ENCODE measurements at places on chromosomes 3 and 15.

DNA sequence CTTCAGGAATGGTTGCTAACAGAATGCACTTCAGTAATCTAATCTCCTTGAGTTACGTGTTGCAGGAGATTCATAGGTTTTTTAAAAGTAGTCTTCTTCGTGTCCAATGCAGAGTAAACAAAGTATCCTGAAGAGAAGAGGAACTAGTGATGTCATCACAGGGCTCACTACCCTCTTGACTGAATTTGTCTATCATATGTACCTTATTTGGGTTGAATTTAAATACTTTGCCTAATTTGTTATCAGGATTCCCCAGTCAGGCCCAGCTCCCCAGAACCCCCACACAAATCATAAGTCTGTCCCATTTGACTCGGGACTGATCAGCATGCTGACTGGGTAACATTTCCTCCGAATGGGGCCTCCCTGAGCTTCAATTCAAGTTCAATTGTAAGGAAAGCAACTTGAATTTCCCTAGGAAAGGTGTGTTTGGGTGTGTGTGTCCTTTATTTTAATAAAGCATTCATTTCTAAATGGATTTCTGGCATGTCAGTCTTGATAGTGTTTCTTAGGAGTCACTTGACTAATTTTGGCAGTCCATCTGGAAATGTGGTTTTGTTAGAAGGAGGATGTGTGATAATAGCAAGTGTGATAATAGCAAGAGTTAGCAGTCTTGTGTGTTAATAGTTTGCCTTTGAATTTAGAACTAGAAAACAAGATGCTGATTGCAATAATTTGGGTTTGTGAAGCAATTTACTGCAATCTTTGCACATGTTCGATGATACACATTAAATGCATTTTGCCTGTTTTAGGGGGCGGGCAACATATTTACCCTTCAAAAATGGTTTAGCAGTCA is 21.9 kb downstream of the OXNAD1 start:
- no peak for DNase-seq

- peak; percentile 44 for DNase-seq
Observed at GRCh38 chr15:44710236-44711095, 657 bp downstream of the PATL2 start.

GRCh38 chr3:185040425-185040824 is 112.4 kb downstream of the C3orf70 start:
- DNase-seq = no peak

- no peak for DNase-seq
Observed at GRCh38 chr3:150825192-150825915, 62.4 kb upstream of the SIAH2 start.

DNA sequence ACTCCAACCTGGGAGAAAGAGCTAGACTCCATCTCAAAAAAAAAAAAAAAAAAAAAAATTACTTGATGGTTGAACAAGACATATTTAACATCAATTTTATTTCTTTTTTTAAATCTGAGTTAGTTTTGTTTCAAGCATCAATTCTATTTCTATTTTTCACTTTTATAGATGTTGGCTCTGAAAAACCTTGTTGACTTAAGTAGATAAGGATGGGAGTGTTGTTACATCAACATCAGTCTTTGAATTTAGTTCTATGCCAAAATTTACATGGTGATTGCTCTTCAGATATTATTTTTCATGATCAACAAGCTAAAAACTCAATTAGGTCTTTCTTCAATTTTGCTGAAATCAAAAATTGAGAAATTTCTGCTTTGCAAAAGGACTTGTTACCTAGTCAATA is 66.9 kb downstream of the SERP1 start:
- DNase-seq = no peak

DNA sequence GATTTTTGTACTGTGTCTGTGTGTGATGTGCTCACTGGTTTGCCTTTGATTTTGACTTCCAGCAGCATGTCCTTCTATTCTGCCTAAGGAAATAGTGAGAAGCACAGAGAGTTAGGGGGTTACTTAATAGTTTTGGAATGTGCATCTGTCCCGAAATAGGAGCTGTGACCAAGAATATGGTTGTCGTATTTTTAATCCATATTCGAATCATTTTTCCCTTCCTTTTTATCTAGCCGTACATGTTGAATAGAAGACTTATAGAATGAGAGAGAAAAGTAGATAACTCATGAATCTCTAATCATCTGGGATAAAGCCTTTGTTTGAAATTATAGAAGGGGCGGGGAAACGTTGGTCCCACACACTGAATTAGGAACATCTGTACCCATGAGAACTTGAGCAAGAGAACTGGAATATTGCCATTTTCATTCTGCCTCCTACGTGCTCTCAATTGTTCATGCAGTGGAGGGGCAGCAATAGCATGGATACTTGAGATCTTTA is 23.6 kb downstream of the CRTC3 start:
- DNase-seq = no peak

- DNase-seq = no peak
Observed at GRCh38 chr3:14806641-14807263, 12.0 kb upstream of the FGD5 start.

- peak; percentile 56 for DNase-seq
Observed at GRCh38 chr3:140505876-140506275, 172.0 kb upstream of the TRIM42 start.

GRCh38 chr3:194382196-194382891 is 12.8 kb upstream of the LRRC15 start:
- no peak for DNase-seq

GRCh38 chr15:82537351-82537908 is 2.8 kb downstream of the RPS17 start:
- no peak for DNase-seq

DNA sequence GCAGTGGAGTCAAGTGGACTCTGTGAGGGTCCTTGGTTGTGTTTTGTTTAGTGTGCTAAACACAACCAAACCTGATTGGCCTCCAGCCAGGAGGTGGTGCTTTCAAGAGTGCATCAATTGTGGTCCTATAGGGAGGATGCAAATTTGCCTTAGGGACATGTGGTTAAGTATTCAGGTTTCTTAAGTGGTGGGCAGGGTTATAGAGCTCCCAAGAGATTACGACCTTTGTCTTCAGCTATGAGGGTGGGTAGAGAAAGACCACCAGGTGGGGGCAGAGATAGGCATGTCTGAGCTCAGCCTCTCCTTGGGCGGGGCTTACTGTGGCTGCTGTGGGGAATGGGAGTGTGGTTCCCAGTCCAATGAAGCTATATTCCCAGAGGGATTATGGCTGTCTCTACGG is 186.6 kb downstream of the SQOR start:
- no peak for DNase-seq

- DNase-seq = no peak
Observed at GRCh38 chr15:39462691-39463090, 118.2 kb upstream of the THBS1 start.

GRCh38 chr3:12316729-12317351 is 28.0 kb downstream of the PPARG start:
- no peak for DNase-seq

DNA sequence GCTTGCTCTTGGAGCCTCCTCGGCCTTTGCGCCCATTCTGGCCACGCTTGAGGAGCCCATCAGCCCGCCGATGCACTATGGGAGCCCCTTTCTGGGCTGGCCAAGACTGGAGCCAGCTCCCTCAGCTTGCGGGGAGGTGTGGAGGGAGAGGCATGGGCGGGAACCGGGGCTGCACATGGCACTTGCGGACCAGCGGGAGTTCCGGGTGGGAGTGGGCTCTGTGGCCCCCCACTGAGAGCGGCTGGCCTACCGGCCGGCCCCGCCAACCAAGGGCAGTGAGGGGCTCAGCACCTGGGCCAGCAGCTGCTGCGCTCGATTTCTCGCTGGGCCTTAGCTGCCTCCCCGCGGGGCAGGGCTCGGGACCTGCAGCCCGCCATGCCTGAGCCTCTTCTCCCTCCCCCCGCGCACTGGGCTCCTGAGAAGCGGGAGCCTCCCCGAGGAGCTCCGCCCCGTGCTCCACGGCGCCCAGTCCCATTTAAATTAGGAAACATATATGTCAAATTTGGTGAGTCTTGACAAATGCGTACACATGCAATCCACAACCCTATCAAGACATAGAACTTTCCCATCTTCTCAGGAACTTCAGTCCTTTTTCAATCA is 97.6 kb upstream of the CNTN3 start:
- DNase-seq = peak; percentile 20

GRCh38 chr15:87949151-87949574 is 307.4 kb downstream of the NTRK3 start:
- peak; percentile 70 for DNase-seq

DNA sequence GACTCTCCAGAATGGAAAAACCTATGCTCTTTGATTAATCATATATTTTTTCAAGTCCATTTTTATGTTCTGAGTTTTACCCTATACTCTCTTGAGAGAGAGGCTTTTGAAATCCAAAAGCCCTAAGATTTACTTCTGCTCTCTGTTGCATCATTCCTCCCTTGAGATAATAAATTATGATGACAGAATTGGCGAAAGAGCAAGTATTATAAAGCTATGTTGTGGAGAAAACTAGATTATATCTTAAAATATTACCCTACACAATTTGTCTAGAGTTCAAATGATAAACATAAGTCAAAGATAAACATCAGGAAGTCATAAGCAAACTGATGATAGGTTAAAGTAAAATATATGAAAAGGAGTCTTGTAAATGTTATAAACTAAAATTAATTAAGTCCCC is 293.4 kb upstream of the MME start:
- DNase-seq = no peak

DNA sequence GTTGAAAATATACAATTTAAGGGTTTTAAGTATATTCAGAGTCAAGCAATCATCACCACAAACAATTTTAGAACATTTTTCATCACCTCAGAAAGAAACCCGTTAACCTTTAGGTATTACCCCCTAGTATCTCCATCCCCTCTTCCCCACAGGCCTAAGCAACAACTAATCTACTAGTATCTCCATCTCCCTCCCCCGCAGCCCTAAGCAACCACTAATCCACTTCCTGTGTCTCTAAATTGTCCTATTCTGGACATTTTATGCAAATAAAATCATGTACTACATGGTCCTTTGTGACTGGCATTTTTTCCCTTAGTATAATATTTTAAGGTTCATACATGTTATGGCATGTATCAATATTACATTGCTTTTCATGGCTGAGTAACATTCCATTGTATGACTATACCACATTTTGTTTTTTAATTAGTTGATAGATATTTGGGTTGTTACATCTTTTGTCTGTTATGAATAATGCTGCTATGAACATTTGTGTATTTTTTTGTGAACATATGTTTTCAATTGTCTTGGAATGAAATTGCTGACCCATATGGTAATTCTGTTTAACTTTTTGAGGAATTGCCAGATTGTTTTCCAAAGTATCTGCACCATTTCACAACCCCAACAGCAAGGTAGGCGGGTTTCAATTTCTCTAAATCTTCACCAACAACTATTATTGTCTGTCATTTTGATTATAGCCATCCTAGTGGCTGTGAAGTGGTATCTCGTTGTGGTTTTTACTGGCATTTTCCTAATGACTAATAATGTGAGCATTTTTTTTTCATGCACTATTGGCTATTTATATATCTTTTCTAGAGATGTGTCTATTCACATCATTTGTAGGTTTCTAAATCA is 215.6 kb upstream of the CD96 start:
- no peak for DNase-seq

Data from testis (tissue), 5 donors.